ENCODE measurements at places on chromosomes 12 and 14.
A peak's percentile ranks its signal among the peaks of the same experiment; 100 is the strongest.

- DNase-seq, result no peak
Observed at GRCh38 chr14:26204728-26205479, 392.9 kb downstream of the NOVA1 start.

- DNase-seq, result no peak
Observed at GRCh38 chr12:4539167-4539870, 629 bp downstream of the RAD51AP1 start.

- DNase-seq, result no peak
Observed at GRCh38 chr12:114747012-114747858, 63.3 kb upstream of the TBX3 start.

DNA sequence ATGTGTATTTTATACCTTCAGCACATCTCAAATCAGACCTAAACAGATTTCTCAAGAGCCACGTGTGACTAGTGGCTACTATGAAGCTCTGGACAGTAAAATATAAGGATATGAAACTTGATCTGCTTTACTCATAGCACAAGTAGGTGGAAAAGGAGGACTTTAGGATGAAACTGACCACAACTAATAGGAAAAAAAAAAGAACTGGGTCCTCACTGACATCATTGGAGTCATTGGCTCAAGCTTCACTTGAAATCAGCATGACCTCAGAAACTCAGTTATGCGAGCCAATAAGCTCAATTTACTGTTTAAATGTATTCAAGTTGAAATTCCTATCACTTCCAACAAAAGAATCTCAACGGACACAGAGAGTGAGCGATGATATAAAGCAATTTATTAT lies 34.1 kb upstream of the CIT start:
- peak; percentile 81 for DNase-seq

- no peak for DNase-seq
Observed at GRCh38 chr12:130434560-130434959, 96.9 kb downstream of the PIWIL1 start.

DNA sequence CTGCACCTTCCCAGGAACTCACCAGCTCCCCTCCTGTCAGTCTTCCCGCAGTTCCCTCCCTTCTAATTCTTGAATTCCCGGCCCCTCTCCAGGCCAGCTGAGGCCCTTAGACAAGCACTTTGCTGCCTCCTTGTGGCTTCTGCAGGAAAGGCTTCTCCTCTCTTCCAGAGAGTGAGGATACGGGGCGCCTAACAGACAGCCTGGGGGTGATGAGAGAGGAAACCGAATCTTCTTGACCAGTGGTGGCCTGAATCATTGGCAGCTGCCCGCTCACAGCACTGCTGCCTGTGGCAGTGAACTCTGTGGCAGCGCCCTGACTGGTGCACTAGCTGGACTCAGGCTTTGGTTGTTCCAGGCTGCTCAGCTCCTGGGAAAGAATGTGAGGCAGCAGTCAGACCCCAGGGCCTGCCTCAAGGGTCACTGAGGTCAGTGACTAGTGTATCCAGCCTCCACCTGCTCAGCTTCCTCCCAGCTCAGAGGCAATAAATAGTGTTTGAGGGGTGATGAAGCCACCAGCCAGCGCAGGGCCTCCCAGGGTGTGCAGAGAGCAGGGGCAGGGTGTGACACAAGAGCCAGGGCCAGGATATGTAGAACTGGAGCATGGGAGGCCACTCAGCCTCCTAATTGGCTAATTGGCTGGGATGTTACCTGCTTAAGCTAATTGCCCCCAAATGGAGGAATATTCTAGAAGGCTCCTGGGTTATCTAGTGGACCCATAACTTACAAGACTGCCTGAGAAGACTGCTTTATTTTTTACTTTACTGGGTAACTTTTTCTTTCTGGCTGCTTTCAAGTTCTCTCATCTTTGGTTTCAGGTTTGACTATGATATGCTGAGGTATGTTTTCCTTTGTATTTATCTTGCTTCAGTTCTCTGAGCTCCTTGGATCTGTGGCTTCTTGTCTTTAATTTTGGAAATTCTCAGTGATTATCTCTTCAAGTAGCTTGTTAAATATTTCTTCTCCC lies 12.9 kb upstream of the MCRS1 start:
- peak; percentile 75 for DNase-seq

DNA sequence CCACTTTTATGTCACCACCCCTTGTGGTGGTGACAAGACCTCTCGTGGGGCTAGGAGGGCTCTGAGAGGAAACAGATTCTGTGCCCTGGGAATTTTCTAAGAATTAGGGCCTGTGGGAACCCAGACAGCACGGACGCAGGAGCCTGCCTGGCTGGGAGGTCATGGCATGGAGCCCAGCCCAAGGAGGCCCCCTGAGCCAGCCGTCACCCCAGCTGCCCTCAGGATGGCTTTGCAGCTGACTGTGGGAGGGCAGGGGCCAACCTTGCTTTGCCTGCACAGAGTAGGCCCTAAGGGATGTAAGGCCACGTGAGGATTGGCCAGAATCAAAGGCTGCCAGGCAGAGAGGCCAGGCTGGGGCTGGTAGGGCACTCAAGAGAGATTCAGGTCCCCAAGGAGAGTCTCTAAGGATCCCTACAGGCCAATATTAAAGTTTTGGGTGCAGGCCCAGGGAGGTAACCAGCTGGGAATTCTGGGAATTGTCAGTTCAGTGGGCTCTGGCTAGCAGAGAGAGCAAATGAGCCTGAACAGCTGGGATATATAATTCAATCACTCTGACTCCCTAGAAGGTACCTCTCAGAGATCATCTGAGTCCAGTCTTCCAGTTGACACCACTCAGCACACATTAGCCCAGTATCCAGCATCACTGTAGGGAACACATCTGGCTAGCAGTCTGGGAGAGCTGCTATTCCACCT lies 6.4 kb downstream of the LTBP2 start:
- no peak for DNase-seq

GRCh38 chr14:24237463-24237955 lies 4.8 kb downstream of the GMPR2 start:
- no peak for DNase-seq

DNA sequence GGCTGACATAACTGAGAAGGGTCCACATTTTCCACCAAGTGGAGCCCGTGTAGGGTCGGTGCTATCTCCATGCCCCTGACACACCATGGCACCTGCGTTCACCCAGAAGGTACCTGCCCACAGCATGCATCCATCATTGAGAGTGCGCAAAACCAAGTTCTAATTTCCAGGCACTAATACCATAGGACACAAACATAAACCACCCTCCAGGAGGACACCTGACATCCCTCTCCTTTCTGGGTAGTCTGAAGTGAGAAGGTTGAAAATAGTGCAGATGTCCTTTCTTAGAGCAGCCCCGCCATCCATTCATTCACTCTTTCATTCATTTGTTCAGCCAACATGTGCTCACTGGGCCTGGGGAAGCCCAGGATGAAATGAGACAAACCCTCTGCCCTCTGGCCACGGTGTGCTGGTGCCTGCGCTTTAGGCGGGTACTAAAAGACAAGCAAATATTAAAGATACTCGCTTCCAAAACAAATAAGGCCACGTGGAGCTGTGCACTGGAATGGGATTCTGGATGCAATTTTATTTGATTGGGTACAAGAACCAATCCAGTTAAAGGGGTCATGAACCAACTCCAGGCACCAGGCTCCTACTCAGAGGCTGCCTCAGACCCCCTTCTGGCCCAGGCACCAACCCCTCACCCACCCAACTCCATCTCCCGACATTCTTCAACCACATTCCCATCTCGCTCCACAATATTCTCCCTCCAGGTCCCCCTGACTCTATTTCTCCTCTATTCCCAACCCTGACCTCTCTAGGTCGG lies 1.2 kb downstream of the TTC7B start:
- DNase-seq, result no peak

- no peak for DNase-seq
Observed at GRCh38 chr12:63525831-63526230, 142.5 kb downstream of the DPY19L2 start.

GRCh38 chr14:104216457-104216856 lies 78.1 kb downstream of the KIF26A start:
- DNase-seq, result no peak

- DNase-seq, result no peak
Observed at GRCh38 chr14:73168274-73168673, 32.0 kb downstream of the PSEN1 start.

- DNase-seq, result no peak
Observed at GRCh38 chr12:97939156-97939555, 476.6 kb downstream of the RMST start.

DNA sequence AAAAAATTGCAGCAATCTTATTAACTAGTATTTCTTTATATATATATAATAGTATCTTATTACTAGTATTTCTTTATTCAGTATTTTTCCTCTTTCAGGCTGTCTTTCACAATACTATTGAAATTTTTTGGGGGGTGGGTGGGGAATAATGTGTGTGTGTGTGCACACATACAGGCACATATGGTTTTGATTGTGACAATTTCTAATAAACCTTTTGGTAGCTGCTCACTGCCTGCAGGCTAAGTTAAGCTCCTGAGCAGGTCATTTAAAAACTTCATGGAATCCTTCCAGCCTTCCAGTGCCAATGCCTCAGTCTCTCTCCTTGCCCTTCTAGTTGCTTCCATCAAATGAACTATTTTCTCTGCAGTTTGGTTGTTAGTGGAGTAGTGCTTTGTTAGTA lies 490.1 kb downstream of the PCNX1 start:
- no peak for DNase-seq

- no peak for DNase-seq
Observed at GRCh38 chr12:1630133-1630826, 1.2 kb downstream of the WNT5B start.

DNA sequence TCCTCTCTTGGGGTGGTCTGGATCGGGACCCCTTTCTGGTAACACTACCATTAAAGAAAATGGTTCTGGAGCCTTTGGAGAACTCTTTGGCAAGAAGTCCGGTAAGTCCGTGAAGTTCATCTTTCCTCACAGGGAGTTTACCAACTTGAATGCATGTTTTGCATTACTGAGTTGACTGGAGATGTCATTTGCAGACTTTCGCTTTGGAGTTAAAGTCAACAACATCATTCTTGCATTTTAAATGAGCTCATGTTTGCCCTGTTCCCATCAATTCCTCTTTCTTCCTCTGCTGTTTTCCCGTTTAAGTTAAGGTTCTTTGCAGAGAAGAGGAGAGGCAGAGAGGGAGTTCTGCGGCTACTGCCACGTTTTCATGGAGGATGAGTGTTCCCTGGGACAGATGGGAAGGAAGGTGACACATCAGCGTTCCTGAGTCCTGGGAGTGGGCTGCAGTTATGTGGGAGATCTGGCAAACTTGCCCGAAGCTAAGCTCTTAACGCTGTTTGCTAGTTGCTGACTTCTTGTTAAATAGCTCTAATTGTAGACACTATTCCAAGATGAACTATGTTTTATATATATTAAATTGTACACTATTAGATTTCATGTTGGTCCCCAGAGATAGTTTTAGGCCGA lies 18.8 kb upstream of the PRICKLE1 start:
- no peak for DNase-seq

- no peak for DNase-seq
Observed at GRCh38 chr14:100317389-100317788, 5.8 kb upstream of the SLC25A47 start.

GRCh38 chr12:124296916-124297351 lies 2.0 kb downstream of the RFLNA start:
- DNase-seq, result no peak

- DNase-seq, result peak; percentile 98
Observed at GRCh38 chr12:57771873-57772428, at the start of gene METTL1. TSS of gene METTL1 (minus strand) at chr12:57772105. CDS start at chr12:57772083, 22 bp downstream.

DNA sequence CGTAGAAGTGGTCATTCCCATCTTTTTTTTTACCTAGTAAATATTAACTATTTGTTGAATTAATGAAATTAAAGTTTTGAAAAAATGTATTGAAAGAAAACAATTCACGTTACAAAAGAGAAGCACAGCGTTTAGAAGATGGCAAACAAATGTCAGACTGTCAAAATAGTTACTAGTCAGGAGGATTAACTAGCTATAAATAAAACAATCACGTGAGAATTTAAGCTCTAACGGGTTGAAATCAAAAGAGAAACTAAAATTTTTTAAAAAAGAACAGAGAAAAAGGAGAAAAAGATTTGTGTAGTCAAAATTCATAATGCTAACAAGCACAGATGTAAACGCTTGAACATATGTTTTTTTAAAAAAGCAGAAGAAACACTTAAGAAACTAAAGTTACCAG lies 26.4 kb downstream of the DDHD1 start:
- peak; percentile 18 for DNase-seq

DNA sequence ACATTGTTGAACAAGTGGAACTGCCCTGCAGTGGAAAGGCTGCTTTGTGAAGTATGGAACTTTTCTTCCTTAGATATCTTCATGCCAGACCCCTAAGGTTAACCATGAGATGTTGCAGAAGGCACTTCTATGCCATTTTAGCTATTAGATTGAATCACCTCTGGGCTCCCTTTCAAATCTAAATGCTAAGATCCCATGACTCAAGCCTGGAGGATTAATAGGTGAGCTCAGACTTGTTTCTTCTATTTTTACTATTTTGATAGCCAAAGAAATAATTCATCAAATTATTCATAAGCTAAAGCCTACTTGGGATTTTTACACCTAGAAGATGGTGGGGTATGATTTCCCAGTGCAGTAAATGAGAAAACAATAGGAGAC lies 64.3 kb downstream of the DAD1 start:
- DNase-seq, result peak; percentile 55

DNA sequence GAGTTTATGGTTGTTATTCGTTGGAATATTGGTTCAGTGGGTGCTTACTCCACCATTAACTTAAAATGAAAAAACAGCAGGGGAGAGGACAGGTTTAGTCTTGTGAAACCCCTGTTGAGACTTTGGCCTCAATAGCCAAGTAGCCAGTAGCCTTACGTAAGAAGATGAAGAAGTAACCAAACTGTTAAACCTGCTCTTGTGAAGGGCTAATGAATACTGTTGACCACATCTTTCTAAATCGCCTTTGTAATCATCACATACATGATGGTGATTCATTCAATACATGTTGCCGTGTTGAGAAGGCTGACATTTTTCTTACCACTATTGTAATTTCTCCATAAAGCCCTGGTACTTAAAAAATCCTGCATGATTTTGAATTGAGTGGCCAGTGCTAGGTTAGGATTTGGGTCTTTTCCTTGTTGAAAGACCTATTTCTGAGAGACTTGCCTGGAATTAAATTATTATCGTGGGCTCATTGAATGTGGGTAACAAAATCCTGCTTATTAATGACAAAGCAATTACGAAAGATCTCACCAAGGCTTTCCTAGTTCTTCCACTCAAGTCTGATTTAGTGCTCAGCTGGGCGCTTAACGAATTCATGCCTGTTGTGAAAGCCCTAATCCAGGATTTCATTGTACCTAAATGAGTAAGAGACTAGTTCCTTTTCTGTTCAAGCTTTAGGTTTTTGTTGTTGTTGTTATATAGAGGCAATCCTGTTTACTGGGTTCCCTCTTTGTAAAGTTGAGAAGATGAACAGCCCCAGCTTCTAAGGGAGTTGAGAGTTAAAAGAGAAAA lies 333.1 kb downstream of the FUT8 start:
- DNase-seq, result no peak

Measured in iris pigment epithelial cell (primary cell).